LNCaP clone FGC (cell line): ENCODE measurements at places on chromosomes 1 and 21.

DNA sequence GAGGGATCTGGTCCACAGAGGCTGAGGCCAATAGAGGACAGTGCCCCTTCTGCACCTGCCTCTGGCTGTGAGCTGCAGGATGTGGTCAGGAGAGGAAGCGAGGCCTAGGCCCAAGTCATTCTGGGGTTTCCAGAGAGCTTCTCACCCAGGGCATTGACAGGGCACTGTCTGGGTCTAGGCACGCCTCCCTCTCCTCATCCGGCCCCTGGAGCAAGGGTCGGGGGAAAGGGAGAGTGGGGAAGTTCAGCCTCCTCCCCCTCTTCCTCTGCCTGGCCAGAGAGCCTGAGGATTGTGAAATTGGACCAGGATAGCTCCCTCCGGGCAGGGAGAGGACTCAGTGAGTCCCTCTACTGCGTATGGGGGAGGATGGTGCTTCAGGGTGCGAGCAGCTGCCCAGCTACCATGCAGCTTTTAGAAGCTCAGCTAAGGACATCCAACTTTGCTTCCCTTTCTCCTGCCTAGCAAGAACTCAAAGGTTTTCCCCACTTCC is 6.3 kb upstream of the INAVA start:
- no peak for DNase-seq

DNA sequence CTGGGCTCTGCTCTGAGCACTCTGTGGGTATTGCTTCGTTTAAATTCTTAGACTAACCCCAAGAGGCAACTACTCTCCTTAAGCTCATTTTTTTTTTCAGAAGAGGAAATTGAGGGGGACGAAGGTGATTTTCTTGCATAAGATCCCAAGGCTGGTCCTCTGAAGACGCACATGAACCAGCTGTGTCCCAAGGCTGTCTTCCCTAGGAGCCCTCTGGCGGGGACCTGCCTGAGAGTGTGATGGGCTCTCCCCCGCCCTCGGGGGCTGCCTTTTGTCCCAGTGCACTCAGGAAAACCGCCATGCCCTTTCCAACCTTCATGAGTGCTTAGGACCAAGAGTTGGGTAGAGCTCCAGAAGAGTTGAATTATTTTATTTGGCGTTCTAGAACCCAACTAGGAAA is 21.7 kb downstream of the UMODL1 start:
- no peak for DNase-seq

DNA sequence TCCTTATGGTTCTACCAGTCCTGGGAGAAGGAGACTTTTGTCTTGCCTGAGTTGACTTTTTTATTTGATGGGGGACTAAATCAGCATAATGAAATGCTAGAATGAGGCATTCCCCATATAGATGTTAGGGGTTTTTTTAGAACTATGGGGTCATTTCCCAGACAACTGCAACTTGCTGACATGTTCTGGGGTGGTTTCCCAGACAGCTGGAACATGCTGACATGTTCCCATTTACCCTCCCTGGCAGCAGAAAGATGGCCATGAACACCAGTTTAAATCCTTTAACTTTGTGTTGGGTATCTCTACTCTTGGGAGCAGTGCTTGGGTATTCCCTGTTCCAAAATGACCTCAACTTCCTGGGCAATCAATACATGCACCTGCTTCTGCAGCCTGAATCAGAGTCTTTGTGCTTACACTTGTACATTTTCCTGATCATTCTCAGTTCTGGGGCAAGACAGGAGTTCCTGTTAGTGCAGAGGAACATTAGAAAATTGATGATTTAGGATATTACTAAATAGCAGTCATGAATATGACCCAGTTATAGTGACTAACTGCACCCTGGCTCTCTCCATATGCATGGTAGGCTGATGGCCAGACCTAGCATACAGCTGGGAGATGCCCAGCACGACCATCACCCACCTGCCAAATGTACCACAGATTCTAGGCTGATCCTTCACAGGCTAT is 75.4 kb upstream of the CD5L start:
- DNase-seq, result no peak

GRCh38 chr1:62514746-62515423 is 78.0 kb downstream of the USP1 start:
- DNase-seq, result no peak

GRCh38 chr1:39949891-39950290 is 5.1 kb upstream of the MFSD2A start:
- DNase-seq, result no peak

DNA sequence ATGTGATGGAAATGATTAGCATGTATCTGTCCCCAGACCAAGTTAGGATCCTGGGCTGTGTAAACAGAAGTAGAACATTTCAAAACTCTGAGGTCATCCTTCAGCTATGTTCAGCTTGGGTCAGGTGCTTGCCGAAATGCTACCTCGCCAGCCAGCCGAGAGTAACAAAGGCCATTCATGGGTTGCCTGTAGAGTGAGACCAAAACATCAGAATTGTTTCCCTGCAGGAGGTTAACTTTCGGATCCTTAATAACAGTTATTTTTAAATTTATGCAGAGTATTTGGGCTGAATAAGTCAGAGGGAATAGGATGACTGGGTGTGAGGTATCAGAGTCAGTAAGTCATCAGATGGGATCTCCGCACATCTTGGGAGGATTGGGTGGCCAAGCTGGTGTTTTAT is 35.6 kb downstream of the SMYD2 start:
- peak; percentile 28 for DNase-seq

GRCh38 chr1:36136535-36136934 is 11.5 kb upstream of the COL8A2 start:
- no peak for DNase-seq
